ENCODE measurements at places on chromosomes 13 and 19.

DNA sequence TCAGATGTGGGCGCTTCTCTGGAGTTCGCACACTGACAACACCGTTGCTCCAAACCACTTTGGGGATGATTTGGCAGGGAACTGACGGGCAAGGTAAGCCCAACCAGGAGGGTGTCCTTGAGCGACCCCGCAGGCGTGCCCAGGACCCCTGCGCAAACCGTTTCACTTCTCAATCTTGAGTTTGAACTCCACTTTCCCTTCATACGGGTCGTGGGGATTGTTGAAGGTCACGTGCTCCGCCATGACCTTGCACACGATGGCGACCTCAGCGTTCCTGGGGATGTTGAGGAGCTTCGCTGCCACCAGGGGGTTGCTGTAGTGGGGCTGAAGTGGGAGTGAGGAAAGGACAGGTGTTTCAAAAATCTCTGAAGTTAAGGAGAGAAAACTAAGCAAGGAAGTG lies 8.8 kb downstream of the ATP4B start:
- DNase-seq, result no peak

DNA sequence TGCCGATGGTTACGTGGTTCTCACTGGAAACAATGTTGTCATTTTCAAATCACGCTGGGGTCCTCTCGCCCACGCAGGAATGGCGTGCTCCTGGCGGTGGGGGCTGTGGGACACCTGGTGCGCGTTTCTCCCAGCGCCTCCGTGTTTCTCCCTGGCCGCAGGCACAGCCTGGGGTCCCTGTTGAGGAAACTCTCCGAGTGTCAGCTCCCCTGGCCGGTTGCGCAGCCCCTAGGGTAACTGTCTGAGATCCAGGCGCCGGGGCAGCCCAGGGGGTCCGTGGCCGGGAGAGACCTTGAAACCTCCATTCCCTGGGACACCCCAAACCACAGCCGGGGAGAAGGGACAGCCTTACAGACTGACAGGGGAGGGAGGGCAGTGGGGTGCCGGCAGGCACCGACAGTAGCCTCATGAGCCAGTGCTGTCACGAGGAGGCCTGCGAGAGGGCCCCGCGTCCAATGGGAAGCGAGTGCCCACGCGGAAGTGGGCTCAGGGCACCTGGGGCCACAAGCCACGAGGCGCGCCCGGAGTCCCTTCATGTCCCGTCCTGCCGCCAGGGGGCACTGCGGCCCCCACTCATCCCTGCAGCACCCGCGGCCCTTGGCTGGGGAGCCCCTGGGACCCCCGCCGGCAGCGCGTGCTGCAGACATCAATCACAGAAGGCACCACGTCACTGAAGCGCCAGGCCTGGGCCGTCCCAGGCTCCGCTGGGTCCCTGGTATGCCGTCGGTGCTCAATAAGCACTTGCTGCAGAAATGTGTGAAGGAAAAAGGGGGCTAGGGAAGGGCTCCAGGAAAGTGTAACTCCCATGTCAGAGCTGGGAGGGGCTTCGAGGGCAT lies 9.5 kb downstream of the ADAMTSL5 start:
- DNase-seq, result no peak

DNA sequence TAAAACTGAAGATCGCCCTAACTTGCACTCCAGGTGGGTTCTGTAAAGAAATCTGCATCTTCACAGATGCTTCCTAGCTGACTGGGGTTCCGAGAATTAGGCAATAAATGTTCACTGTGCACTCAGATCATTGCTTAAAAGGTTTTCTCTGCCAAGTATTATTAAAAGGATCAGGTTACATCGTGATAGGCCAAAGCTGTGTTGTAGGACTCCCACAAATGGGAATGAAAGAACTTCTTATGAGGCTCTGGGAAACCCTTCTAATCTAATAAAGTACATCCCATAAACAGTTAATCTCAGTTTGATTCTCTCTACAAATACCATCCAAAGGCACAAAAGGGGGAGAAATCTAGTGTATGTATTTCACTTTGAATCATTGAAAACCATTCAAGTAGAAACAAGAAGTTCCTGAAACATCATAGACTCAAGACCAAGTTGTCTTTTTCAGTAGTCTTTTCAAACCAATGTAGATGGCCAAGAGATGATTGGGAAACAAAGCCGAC lies 7.1 kb upstream of the POU4F1 start:
- DNase-seq, result no peak

GRCh38 chr13:75637181-75637750 lies 1.1 kb downstream of the LMO7 start:
- no peak for DNase-seq

GRCh38 chr13:82993417-82993816 lies 888.9 kb downstream of the SLITRK1 start:
- DNase-seq, result no peak

DNA sequence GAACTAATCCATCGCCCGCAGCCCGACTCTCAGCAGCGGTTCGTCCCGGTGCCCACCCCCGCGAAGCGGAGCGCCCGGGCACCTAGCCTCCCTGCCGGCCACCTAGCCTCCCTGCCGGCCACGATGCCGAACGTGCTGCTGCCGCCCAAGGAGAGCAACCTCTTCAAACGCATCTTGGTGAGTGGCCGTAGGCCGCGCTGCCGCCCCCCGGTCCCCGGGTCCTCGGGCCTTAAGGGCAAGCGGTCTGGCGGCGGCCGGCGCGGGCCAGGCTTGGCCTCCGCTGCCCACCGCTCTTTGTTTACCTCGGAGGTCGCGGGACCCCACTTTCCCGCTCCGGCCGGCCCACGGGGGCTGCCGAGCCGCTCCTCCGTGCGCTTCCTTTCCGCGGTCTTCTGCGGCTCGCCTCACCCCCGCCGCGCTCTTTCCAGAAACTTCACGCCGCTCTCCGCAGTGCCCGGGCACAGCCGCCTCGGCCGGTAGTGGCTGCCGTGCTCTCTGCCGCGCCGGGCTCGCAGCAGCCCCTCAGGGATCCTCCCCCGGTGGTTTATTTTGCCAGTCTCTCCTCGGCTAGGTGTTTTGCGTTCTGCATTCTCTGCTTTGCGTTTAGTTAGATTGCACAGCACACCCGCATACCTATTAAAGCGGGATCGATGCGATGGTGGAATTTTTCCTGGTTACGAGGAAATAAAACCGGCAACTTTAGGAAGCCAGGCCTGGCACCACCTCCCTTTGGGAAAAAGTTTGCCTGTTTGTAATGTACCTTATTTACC lies 524 bp downstream of the NAA16 start:
- no peak for DNase-seq

- no peak for DNase-seq
These were observed 17.8 kb downstream of the FLT1 start for GRCh38 chr13:28476919-28477708.

- no peak for DNase-seq
These were observed 183.0 kb downstream of the KCTD12 start for GRCh38 chr13:76703216-76703615.

- no peak for DNase-seq
These were observed 46.9 kb upstream of the SLITRK1 start for GRCh38 chr13:83929157-83929556.

GRCh38 chr13:97327086-97327485 lies 105.0 kb downstream of the MBNL2 start:
- DNase-seq, result no peak

DNA sequence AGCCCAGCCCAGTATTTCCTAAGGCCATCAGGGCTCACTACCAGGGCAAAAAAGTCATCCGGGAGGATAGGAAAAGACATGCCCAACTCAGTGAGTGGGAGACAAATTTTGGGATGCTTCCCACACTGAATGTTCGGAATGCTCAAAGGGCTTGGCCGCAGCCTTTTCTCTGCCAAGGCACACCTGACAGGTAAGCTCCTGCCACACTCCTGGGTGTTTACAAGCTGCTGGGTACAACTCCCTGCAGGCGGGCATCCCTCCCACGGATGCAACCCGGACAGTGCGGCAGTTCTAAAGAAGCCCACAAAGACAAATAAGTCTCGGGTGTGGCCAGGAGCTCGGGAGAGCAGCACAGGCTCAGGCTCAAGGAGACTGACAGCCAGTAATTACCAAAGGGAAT lies 28.1 kb downstream of the SLC7A1 start:
- no peak for DNase-seq

GRCh38 chr19:56085571-56086275 lies 35.4 kb downstream of the ZNF787 start:
- no peak for DNase-seq

DNA sequence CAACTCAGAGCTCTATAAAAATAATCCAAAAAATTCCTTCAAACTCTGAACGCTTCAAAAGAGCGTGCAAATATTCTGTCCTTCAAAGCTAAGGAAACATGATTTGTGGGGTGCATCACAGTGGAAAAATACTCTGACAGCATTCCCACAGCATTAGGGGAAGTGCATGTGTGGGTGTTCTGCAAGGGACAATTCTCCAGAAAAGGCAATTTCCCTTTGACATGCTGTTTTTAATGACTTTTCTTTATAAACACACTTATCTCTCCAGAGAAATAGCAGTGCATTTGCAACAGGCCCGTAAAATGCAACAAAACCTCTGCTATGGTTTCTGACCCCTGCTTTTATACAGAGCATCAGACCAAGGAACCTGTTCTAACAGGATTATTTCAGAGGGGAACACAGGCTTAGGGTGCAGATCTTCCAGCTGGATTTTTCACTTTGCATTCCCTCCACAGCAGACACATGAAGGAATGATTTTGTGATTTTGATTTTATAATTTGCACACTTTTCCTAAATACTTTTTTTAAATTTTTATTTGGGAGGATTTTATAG lies 42.6 kb downstream of the KL start:
- DNase-seq, result no peak

- DNase-seq, result no peak
These were observed 339.1 kb upstream of the OBI1 start for GRCh38 chr13:78997902-78998629.

DNA sequence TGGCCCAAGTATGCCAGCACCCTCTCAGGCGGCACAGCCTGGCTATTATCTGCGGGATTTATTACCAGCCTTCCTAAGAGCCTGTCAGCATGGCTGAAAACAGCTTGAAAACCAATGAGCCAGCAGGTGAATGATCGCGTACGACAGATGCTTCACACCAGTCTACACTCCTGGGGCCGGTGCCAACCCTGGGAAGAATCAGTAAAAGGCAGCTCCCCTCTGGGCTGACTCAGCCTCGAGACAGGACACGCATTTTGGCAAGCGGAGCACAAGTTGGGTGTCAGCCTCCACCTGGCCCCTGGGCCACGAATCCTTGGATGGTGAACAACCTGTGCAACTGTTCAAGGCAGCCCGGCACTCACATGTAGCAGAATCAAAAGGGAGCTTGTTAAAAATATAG lies 15.6 kb downstream of the EMP3 start:
- peak; percentile 75 for DNase-seq

DNA sequence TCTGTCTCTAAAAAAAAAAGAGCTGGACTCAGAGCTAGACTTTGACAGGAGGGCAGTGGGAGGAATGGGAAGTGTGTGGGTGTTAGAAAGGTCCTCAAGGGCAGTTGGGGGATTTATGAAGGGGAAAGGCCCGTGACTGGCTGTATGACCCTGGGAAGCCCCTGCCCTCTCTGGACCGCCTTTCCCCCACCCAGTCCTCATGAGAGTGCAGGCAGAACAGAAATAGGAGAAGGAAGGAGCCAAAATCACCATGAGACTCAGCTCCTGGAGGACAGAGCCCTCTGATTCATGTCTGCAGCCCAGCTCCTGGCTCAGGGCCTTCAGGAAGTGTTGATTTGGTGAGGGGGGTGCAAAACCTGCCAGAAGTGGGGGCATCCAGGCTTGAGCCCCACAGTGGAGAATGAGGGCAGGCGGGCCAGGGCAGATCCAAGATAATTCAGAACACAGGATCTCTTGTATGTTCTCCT lies 8.7 kb upstream of the SMG9 start:
- no peak for DNase-seq

DNA sequence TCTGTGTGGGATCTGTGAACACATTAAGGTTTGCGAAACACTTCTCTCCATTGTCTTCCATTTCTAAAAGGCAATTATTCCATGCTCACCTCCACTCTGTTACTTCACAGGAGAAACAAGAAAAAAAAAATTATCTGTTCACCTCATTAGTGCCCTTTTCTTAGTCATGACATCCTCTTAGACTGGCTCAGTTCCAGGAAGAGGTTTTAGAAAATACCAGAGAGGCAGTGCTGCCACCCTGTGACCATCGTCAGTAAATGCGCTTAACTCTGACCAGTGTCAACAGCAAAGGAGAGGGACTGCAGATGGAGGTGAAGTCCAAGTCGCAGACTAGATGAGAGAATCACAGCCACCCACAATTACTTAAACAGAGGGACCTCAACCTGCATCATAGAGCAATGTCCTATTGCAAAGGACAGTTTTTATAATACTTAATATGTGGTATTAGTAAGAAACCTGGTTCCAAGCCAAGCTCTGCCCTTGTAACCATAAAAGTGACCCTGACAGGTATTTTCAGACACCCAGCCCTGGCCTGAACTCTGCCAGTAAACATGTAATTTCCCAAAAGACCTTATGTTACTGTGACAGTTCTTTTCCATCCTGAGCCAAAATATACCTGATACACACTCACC lies 19.4 kb downstream of the CEACAM21 start:
- peak; percentile 41 for DNase-seq

GRCh38 chr13:21550918-21551317 lies 53.1 kb downstream of the MICU2 start:
- DNase-seq, result no peak

DNA sequence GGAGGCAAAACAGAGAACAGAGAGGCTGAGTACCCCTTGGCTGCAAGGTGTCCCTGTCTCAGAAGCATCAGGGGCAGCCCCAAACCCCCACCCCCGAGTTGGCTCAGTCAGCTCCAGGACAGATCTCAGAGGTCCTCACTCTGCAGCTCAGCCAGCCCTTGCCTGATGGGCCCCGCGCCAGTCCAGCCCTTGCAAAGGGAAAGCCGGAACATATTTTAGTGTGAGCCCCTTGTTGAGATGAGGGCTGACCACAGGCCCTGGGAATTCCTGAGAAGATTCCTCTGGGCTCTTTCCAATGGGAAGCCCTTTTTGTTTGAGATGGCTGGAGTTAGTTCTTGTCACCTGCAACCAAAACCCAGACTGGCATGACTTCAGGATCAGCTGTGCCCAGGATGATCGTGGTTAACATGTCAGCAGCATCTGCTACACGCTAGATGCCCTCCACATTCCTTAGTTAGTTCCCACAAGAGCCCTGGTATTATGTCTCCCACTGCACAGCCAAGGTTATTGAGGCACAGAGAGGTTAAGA lies 33.9 kb upstream of the CCNE1 start:
- no peak for DNase-seq

GRCh38 chr13:33015791-33016323 lies 366 bp upstream of the KL start:
- no peak for DNase-seq

- DNase-seq, result no peak
These were observed 32.4 kb downstream of the ZSWIM4 start for GRCh38 chr19:13827656-13828055.

DNA sequence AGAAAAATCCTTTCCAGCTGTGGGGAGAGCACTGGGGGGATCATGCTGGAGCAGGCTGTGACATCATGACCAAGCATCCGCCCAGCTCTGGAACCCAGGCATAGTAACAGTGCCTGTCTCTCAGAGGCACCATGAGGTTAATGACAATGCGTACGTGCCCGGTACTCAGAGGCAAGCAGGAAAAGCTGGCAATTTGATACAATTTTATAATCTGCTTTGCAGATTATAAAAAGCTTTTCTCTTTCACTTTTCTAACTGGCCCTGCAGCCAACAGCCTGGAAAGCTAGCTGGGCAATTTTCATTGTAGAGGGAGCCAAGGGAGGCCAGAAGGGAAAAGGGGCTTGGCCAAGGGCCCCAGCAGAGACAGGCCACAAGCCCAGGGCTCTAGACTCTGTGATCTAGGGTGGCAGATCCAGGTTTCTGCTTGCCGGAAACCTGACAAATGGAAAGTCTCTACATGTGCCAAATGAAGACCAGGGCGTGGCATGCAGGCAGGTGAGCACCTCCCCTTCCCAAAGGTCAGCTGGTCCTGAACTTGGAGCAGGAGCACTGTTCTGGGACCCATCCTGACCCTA lies 22.7 kb downstream of the VRK3 start:
- no peak for DNase-seq

Measured in NCI-H1092 (cell line).